ENCODE measurements at places on chromosomes 13 and 19. TPM values are rescaled to one million over a fixed set of nuclear protein-coding genes. Genes with fewer than 3 reads are reported as not detected.
A peak's percentile ranks its signal among the peaks of the same experiment; 100 is the strongest.

DNA sequence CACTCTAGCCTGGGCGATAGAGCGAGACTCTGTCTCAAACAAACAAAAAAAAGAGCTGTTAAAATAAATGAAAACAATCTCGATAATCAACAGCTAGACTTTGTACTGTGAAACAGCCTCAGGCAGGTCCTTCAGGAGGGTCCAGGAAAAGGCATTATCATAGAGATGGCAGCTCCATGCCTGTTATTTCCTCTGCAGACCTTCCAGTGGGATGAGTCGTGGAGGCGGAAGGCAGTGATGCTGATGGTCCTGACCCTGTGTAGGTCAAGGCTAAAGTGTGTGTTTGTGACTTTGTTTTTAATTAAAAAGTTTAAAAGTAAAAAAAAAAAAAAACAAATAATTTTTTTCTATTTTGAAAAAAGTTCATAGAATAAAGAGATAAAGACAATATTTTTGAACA is 117.4 kb downstream of the TNFRSF19 start:
- no peak for DNase-seq

GRCh38 chr19:55858401-55858800 is 22.1 kb downstream of the NLRP4 start:
- DNase-seq = no peak

DNA sequence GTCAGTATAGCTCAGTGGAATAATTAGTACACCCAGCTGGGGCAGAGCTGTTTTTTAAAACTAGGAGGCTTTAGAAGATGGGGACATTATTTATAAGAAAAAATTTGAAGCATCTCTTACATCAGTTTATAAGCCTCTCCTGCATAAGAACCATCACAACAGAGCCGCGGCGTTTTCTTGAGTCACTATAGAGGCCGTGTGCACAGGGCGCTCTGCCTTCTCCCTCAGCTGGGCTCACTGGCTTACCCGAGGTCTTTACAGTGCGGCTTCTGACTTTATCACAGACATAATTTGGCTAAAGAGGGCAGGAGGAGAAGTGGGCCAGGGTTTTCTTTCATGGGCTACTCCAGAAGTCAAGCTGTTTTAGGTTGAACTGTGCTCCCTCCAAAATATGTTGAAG is 135.5 kb upstream of the RNF113B start:
- DNase-seq = no peak

DNA sequence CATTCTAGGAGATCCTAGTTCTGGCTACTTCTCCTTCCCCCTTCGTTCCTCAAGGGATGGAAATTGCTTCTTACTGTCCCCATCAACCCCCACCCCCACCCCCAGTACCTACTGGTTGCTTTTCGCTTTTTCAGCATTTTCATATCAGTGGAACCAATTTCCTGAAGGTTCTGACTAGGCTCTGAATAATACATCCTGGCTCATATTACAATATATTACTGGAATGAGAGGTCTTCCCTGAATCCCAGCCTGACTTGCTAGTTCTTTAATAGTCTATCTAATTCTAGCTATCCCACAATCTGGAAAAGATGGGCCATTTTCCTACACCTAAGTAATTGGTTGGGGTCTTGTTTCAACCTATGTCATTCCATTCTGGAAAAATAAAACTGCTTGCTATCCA is 207.4 kb downstream of the COG6 start:
- DNase-seq = no peak

GRCh38 chr19:48415395-48415794 is 21.9 kb downstream of the GRIN2D start:
- peak; percentile 42 for DNase-seq

DNA sequence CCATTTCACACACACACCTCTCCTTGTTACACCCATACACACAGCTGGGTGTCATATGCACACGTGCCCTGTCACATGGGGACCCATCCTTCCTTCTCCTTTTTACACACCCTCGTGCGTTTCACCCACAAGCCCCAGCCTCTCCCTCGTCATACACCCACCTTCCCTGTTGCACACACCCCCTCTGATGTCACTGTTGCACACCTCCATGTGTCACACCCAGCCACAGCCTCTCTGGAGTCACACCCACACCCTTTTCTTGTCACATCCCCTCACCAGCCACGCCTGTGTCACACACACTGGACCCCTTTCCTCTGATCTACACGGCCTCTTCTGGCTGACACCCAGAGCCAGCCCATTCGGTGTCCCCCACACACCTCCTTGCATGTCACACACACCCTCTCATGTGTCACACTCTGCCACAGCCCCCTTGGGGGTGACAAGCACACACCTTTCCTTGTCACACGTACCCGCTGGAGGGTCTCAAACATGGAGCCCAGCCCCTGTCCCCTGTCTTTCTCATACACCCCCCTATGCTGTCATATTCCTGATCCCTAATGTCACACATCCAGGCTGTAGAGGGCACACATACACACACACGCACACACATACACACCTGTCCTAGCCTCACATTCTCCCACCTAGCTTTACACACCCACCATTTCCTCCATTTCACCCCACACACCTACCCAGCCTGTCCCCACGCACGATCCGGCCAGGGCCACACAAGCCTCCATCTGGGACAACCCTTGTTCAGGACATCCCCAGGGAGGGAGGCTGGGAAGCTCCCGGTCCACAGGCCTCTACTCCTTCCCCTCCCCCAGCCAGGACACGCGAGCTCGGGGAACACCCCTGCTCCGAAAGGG is 1.4 kb downstream of the NOVA2 start:
- no peak for DNase-seq

GNG7 gene
- 2.6 TPM for total RNA-seq

TIMM50 gene
- total RNA-seq = 56.7 TPM

ZNF285 gene
- 0.24 TPM for total RNA-seq

- no peak for DNase-seq
These were observed 4.2 kb upstream of the DAPK3 start for GRCh38 chr19:3975144-3975543.

- no peak for DNase-seq
These were observed 121.8 kb downstream of the KCTD12 start for GRCh38 chr13:76764429-76764828.

ATXN8OS gene
- total RNA-seq = not detected

DNA sequence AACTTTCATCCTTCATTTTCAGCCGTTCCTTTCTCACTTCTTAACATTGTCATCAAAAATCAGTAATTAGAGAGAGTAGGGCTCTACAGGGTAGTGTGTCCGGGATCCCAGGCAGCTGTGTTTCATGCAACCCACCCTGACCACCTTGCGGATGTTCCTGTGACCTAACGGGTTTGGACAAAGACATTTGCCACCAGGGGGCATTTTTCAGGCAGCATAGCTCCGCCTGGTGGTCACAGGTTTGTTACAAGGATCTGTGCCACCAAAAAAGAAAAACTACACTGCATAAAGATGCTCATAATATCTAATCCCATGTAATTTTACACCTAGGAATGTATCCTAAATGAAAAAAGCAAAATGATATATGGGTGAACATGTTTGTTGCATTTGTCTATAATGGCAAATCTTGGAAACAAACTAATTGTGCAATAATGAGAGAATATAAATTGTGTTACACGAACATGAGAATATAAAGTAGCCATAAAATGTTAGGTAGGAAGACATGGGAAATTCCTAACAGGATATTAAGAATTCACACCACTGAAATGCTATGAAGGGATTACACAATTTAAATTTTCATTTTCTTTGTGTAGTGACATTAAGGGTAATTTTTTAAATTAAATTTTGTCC is 123.0 kb downstream of the SLC7A1 start:
- DNase-seq = peak; percentile 32

BLOC1S3 gene
- total RNA-seq = 21.6 TPM
